SW480 (cell line): ENCODE measurements at places on chromosomes 7 and 10.

DNA sequence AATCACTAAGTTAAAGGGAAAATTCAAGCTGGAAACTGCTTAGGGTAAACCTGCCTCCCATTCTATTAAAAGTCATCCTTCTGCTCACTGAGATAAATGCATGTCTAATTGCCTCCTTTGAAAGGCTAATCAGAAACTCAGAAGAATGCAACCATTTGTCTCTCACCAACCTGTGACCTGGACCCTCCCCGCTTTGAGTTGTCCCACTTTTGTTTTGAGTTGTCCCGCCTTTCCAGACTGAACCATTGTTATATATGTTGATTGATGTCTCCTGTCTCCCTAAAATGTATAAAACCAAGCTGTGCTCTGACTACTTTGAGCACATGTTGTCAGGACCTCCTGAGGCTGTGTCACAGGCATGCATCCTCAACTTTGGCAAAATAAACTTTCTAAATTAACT, 378.4 kb downstream of the KIF20B start:
- DNase-seq: no peak

DNA sequence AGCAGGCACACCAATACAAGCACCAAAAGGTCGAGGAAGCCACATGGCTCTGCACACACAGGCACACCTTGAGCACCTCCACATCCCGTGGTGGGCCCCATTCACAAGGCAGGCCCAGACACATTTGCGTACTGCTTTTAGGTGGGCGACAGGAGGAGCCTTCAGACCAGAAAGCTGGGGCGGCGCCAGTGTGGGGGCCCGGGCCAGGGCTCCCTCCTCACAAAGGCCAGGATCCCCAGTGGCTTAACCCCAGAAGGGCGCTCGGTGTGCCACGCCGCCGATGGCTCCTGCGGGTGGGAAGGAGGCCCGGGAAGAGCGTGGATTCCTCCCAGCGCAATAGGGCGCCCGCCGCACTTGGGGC, 2.8 kb upstream of the SMARCD3 start:
- DNase-seq: peak; percentile 26

DNA sequence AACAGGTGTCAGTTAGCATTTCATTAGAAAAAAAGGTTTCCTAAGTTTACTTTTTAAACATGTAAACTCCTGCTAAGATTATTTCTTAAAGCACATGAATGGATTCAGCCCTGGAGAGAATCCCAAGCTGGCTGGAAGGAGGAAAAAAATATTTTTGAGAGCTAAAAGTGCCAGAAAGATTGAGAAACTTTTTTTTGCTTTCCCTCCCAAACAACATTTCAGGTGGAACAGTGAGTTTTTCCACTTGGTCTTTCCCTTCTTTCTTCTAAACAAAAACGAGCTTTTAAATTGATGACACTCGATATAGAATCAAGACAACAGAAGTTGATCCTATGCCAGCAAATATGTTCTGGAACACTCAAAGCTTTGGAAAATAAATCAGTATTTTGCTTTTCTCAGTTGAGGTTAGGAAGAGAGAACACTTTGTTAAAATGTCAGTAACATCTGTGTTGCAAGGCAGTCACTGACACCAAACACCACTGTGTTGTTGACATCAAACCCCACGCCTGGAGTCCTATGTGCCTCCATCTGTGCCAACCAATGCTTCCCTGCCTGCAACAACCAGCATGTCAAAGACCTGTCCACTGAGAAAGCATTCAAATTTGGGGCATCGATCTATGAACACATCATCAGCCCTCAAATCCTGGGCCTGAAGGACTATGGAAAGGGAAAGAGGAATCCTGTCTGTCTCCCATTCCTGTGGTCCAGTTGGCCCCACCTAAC, 22.9 kb upstream of the INSIG1 start:
- DNase-seq: no peak

- no peak for DNase-seq
These were observed 43.1 kb upstream of the DDC start for GRCh38 chr7:50608196-50608906.

DNA sequence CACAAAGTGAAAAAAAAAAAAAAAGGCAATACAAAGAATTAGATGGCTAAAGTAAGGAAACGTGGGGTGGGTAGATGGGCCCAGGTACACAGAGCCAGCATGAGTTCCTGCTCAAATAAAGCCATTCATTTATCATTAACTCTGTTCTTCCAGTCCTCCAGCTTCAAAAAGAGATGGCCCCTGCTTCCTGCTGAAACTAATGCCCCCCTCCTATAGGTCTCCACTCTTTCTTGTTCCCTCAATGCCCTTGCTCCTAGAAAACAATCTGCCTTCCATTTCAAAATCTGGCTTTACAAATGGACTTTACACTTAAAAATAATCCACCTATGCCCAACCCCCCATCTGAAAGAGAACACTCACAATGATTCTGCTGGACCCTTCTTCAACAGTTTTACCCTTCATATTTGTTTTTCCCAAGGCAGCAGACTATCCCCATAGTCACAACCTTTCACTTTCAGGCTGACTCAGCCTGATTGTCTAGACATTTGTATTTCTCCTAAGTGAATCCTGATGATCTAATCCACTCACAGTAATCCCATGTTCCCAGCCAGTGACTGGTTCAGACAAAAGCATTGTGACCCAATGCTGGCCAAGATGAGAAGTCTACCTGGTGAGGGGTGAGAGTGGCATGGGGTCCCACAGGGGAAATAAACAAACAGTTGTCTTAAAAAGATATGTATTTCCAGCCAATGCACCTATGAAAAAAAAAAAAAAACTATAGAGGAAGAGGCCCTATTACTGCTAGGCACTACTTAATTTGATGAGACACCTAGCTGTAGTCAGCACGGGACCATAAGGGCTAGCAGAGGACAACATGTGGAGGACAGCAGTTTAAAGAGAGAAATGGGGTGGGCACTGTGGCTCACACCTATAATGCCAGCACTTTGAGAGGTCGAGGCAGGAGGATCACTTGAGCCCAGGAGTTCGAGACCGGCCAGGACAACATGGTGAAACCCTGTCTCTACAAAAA, 74.6 kb upstream of the GRID1 start:
- DNase-seq: no peak

DNA sequence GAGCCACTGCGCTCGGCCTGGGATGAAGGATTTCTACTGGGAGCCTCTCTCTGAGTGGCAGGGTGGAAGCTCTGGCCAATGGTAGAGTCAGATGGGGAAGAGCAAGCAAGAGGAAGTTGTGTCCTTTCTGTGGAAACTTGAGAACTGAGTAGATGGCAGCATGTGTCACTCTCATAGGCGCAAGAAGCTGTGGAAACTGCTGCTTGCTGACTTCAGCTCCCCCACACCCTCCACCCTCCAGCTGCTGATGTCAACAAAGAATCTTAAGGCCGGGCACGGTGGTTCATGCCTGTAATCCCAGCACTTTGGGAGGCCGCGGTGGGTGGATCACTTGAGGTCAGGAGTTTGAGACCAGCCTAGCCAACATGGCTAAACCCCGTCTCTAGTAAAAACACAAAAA, 39.8 kb upstream of the SRGN start:
- no peak for DNase-seq

DNA sequence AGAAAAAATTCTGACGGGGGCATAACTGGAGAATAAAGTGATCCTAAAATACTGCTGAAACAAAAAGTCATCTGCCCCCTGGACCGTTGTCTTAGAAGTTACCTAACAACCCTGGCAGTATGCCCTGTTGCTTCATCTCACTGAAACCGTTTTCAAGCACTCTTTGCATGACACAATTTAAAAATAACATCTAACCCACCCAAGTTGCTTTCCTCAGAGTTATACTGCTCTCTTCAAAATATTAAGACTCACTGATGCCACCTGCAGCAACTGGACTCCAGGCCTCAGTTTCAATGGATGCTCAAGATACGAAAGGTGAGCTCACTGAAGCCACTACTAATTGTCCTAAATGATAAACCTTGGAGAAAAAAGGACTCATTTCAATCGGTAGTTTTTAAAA, 57.4 kb downstream of the CDK6 start:
- DNase-seq: no peak
